Cardiac muscle cell (in vitro differentiated cells and primary cell): ENCODE measurements at places on chromosomes 1 and 21.
A peak's percentile ranks its signal among the peaks of the same experiment; 100 is the strongest.

- DNase-seq: no peak
Observed at GRCh38 chr1:183226963-183227362, 40.9 kb downstream of the LAMC2 start.

DNA sequence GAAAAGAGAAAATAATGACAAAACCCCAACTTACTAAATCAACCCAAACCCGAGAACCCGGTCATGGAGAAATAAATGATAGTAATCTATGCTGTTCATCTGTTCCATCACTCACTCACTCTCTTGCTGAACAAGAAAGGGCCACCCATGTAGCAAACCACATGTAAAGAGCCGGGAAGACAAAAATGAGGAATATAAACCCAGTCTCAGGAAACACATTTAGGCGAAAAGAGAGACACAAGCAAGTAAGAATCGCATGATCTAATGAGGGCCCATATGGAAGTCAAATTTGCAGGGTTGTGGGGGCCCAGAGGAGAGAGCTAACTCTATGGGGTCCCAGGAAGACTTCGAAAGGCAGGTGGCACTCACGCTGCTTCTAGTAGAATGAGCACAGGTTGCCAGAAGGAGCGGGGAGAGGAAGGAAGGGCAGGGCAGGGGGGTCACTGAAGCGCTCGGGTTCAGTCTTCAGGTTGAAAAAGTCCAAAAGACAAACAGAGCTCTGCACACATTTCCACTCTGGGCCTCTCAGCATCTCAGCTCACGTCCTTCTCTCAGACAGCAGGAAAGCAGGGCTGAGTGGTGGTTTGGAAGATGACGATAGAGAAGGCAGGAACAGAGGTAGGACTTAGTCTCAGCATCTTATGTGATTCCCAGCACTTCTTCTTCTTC, 142.9 kb upstream of the KRTAP19-8 start:
- DNase-seq: no peak

DNA sequence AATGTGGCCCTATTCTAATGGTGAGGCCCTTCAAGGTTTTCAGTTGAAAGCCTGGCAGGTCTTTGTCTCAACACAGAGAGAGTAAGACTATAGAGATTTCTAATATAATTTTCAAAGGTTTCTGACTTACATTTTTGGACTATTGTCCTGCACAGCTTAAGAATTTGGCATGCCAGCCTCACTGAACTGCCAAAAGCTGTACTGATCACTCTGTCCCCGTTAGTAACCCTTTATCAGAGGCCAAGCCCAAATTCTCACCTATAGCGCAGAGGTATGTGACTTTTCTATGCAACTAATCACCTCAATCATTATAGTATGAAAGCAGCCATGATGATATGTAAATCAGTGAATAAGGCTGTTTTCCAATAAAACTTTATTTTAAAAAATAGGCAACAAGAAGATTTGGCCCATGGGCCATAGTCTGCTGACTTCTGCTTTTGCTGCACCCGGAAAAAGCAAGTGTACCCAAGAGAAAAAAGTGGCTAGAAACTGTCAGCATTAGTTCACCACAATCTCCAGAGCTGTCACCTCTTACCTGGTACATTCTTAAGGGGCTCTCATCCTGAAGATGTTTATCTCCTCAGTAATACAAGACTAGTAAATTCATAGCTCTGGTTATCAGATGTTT, 85.4 kb downstream of the PIGK start:
- DNase-seq: no peak

DNA sequence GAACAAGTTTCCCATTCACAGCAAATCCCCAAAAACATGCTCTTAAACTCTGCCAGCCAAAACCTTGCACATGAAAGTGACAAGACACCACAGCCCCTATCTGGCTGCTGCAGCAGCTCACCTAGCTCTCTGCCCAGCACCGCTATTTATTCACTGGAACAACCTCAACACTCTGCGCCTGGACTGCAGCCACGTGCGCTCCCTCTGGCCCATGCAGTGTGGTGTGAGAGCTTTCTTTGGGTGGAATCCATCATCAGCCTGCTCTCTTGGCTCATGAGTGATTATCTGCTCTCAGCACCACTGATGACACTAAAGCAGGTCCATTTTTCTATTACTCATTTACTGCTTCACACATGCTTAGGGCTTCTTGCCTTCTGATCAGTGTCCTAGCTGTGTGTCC, 11.4 kb downstream of the KCNJ6 start:
- DNase-seq: no peak

GRCh38 chr1:32291145-32291707, 657 bp upstream of the HDAC1 start:
- DNase-seq: no peak

DNA sequence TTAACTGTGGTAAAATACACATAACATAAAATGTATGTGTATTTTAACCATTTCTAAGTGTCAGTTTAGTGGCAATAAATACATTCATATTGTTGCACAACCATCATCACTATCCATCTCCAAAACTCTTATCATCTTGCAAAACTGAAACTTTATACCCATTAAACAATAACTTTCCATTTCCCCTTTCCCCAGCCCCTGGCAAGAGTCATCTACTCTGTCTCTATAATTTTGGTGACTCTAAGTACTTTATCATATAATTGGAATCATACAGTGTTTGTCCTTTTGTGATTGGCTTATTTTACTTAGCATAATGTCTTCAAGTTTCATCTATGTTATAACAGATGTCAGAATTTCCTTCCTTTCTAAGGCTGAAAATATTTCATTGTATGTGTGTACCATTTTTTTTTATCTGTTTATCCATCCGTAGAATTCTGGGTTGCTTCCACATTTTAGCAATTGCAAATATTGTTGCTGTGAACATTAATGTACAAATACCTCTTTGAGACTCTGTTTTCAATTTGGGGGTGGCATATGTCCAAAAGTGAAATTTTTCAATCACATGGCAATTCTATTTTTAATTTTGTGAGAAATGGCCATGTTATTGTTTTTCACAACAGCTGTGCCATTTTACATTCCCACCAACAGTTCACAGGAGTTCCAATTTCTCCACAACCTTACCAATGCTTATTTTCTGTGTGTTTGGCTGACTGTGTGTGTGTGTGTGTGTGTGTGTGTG, 153.9 kb upstream of the GORAB start:
- DNase-seq: no peak

GRCh38 chr1:110111081-110111480, 1.2 kb upstream of the UBL4B start:
- DNase-seq: no peak

DNA sequence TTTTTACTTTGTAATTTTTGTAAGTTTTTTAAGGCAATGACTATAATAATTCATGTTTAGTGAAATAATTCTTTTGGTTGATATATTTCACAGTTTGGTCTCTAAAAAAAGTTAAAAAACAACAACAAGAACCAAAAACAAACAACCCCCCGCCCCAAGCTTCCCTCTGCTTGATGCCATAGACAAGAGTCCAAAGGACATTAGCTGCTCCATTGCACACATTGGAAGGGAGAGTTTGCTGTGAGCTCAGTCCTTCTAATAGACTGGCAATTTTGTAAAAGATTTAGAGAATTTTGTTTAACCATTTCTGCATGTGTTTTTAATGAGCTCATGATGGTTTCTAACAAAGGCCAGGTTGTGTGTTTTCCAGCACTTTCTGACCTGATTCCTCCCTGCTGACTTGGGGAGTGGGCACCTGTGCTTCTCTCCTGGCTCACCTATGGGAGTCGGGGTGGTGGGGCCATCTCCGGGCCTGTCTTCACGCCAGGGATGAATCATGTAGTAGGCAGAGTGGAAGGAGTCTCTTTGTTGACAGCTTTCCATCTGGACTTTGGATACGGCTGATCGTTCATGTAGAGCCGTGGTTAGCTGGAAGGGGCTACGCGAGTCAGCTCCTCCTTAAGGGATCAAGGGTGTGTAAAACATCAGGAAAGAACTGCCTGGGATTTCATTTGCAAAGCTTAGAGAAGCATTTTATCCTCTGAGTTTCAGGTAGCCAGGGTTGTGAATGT, 14.1 kb downstream of the ZBTB18 start:
- DNase-seq: no peak

DNA sequence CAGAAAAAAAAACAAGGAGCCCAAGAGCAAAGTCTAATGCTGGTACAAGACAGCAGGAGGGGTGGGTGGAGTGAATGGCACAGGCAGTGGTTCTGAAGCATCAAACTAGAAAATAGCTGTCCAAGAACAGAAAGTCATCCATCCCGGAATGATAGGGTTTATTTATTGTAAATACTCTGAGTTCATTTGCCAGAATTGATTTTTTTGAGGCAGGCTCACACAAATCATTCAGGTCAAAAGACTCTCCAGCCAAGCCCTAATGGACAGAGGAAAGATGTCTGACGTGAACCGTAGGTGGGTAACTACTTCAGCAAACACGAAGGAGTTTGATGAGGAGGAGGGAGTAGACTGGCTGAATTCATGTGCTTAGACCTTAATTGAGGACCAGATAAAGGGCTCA, 13.8 kb upstream of the DISP1 start:
- DNase-seq: no peak

- peak; percentile 62 for DNase-seq
Observed at GRCh38 chr1:150560011-150560438, 10.8 kb downstream of the ADAMTSL4 start.

DNA sequence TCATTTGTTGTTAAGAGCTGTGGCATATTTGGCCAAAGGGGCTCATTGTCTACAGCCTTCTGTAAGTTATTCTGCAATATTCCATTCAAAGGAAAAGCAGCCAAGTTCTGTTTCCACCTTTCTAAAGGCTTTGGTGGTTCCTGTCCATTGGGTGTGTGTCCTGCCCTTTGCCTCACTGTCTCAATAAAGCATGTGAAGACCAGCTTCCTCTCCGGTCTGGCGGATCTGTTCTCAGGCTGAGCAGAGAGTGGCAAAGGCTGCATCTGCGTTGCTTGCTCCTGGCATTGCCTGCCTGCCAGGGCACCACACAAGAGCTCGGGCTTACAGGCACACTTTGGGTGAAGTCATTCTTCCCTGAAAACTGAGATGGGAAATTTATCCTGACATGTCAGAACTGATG, 34.9 kb downstream of the ST6GALNAC3 start:
- no peak for DNase-seq

- DNase-seq: peak; percentile 81
Observed at GRCh38 chr1:58786184-58786926, 2.5 kb upstream of the JUN start.

DNA sequence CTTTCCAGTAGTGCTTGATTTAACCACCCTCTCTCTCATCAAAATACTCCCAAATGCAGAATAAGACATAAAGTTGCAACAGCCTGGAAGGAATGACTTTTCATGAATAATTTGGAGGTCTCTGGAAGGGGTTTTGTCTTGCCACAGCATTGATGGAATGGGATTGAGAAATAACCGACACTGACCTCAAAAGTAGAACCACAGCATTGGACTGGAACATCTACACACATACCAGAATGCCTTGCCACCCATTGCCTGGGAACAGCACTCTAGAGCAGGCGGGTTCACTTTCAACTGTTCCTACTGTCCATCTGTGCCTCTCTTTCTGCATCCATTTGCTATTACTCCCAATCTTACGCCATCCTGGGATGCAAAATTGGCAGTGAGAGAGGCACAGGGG, 149.1 kb upstream of the USP24 start:
- no peak for DNase-seq

DNA sequence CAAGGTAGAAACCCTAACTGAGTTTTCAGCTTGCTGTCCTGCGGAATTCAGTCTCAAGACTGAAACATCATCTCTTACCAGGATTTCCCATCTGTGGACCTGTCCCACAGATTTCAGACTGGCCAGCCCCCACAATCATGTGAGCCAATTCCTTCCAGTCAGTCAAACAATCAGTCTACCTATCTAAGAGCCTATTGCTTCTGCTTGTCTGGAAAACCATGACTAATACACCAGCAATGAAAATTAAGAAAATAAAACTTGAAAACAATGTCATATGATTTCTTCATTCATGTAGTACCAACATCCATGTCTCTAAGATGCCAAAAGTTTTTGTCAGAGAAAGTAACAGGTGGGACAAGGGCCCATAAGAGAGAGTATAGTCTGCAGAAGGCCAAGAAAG, 57.6 kb upstream of the CRB1 start:
- peak; percentile 6 for DNase-seq

DNA sequence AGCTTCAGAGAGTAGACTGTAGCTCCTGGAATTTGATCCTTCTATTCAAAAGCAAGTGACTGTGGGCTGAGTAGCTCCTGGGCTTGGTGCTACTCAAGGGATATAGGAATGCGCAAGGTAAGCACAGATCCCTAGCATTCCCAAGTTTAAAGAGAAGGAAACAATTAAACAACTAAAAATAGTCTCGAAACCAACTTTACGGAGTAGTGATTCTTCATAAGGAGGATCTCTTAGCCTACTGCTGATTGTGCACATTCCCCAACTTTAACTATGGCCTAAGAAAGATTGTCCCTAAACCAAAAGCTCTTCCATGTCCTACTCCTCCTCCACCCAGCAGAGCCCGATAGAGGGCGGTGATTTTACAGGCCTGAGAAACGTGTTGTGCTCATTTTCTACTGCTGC, 226.5 kb upstream of the CAMK1G start:
- no peak for DNase-seq

GRCh38 chr1:32701951-32702598, 495 bp downstream of the SYNC start:
- peak; percentile 27 for DNase-seq

GRCh38 chr1:221072214-221072613, 193.0 kb downstream of the HLX start:
- no peak for DNase-seq

DNA sequence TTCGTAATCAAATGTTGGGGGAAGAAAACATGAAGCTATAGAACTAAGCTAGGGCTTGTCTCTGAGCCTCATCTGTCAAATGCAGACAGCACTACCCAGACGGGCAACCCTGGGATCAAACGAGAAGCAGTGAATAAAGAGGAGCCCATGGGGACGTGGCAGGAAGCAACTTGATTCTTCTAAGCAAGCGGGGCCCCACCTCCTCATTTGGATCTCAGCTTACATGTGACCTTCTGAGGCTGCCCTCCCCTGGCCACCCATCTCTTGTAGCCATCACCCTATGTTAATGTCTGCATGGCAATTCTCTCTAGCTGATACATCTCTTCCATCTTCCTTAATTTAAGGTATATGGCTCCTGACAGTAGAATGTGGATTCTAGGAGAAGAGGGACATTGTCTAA, 171.3 kb downstream of the IGSF21 start:
- no peak for DNase-seq

GRCh38 chr1:217021956-217022355, 298.7 kb upstream of the ESRRG start:
- DNase-seq: no peak
